ENCODE measurements at places on chromosomes 3 and 15. TPM values are rescaled to one million over a fixed set of nuclear protein-coding genes. Genes with fewer than 3 reads are reported as not detected.
A peak's percentile ranks its signal among the peaks of the same experiment; 100 is the strongest.

DNA sequence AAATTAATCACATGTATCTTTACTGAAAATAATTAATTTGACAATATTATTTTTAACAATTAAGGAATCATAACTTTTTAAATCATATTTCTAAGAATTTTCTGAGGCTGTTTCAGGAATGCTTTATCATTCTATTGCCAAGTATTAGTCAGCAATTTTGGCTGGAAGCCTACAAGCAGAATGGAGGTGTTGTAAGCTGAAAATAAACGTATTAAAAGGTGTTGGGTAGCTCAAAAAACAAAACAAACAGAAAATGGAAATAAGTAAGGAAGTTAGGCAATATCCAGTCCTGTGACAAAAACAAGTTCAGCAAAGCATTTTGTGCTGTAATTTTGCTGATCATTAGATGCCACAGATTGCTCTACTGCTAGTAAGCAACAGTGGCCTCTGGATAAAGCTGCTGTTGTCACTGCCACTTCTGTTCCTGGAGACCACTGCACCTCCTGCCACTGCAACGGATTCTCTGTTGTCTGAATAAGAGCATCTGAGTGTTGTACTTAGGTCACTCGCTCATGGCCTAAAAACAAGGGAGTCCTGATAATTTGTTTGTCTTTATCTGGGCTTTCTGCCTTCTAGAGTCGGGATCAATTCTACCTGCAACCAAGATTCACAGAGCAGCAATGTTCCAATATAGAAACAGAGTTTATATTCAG is 63.5 kb upstream of the SLITRK3 start:
- no peak for DNase-seq

DNA sequence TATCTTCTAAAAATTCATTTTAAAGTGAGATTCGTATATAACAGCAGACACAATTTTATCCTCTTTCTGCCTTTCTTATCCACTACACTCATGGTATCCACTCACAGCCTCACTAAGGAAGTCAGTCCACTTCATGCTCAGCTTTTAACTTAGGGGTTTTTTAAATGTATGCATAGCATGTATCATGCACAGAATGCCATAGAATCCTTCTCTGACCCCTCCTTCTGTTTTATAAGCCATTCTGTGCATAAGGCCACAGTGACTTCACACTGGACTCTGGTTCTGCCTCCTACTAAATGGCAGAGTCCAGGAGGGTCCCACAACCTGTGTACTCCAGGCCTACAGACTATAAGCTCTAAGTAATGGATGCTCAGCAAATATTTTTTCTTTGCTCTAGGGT is 129.2 kb downstream of the ATG7 start:
- no peak for DNase-seq

DNA sequence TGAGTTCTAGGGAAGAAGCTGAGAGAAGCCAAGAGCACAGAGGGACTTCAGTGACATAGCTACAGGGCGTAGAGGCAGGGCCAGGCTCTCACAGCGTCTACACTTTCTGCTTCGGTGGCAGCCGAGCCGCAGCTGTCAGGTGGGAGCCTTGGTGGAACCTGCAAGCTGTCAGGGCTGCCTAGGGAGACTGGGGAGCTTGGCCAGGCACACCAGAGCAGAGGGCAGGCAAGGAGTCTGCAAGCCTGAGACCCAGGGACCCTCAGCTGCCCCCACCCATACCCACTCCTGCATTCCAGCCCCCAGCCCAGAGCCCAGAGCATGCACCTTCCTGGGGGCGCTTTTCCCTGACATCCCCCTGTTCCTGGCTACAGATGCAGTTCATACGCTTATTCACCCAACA is 13.4 kb upstream of the KLF15 start:
- DNase-seq: no peak

DNA sequence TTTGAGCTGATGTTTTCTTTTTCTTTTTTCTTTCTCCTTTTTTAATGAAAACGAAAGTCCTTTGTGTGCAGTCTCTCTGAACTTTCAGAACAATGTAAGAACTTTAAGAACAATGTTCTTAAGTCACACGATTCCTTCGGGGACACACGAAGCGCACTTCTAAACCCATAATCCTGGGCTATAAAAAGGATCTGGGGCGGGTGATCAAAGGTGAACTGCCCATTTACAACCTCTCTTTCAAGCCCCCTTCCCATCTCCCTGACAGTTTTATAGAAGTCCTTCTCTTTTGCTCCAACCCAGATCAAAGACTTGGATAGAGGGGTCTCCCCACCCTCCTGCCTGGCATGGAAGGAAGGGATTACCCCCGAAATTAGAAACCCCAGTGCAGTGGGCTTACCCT is 126.8 kb downstream of the BDH1 start:
- DNase-seq: no peak

GRCh38 chr15:27175472-27176153 is 204.6 kb downstream of the GABRG3 start:
- DNase-seq: no peak

- DNase-seq: no peak
Observed at GRCh38 chr15:77312523-77312922, 107.4 kb downstream of the PEAK1 start.

DNA sequence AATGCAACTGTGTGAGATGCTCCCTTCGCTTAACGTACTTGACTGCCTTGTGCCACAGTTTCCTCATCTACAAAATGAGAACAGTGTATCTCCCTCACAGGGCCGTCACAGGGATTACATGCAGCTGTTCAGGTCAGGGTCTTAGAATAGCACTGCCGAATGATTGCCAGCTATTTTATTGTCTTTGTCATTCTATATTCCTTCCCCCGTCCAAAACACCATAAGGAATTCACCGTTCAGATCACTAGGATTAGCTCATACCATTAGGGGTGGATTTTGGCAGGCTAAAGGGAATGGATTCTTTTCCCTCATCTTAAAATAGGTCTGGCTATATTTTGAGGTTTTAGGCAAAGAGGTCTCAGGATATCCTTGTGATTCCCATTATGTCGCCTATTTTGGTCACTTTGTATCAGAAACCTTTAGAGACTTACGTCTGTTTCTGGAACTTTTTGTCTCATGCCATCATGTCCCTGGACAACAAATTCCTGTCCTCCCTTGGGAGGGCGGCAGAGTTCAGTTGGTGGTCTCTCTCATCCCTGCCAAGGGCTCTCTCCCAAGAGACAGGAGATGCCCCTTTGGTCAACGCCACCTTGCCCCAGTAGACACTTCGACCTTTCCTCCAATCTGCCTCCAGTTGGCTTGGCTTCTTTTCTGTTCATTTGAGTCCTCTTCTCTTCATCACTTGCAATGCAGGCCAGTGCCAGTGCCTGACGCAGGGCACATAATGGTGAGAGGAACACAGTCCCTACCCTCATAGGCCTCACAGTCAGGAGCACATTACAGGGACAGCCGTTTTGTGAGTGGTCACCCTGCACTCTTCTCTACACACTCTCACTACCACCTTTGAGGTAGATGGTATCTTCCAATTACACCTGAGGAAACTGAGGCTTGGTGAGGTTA is 171.6 kb upstream of the BHLHE40 start:
- no peak for DNase-seq

- DNase-seq: no peak
Observed at GRCh38 chr3:122283796-122284445, 41.1 kb upstream of the CSTA start.

DNA sequence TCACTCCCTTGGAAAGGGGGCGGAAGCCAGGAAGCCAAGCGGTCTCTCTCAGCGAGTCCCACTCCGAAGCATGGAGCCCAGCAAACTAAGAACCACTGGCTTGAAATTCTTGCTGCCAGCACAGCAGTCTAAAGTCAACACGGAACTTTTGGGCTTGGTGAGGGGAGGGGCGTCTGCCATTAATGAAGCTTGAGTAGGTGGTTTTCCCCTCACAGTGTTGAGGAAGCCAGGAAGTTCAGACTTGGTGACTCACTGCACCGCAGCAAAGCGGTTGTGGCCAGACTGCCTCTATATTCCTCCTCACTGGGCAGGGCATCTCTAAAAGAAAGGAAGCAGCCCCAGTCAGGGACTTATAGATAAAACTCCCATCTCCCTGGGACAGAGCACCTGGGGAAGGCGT is 665.4 kb upstream of the CBLB start:
- DNase-seq: peak; percentile 81

- DNase-seq: no peak
Observed at GRCh38 chr3:13822871-13823585, 56.8 kb downstream of the WNT7A start.

DNA sequence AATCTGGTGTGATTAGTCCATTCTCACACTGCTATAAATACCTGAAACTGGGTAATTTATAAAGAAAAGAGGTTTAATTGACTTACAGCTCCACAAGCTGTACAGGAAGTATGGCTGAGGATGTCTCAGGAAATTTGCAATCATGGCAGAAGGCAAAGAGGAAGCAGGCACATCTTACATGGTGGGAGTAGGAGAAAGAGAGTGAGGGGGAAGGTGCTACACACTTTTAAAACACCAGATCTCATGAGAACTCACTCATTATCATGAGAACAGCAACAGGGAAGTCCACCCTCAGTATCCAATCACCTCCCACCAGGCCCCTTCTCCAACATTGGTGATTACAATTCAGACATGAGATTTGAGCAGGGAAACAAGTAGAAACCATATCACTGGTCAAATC is 24.0 kb upstream of the ACP3 start:
- DNase-seq: no peak

GRCh38 chr15:96416934-96417759 is 86.6 kb downstream of the NR2F2 start:
- DNase-seq: peak; percentile 56

GRCh38 chr3:126961191-126961790 is 21.6 kb upstream of the PLXNA1 start:
- no peak for DNase-seq

DNA sequence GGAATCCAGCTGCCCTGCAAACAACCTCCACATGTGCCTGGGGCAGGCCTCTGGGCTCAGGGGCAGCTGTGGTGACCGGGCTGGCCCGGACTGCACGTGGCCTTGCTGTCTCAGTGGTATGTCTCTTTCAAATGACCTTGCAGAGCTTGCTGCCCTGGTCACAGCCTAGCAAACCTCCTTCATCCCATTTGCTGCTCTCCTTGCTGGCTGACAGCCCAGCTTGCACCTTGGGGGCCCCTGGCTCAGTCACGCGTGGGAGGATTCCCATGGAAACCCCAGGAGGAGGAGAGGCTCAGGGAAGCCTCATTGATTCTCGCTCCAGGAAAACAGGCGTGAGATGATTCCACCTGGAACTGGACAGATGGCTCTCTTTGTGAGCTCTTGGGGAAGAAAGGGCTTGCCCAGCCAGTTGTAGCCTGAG is 5.6 kb downstream of the SPSB4 start:
- no peak for DNase-seq

- no peak for DNase-seq
Observed at GRCh38 chr15:63623232-63623969, 26.2 kb downstream of the FBXL22 start.

GRCh38 chr3:126903521-126903920 is 79.4 kb upstream of the PLXNA1 start:
- DNase-seq: no peak

DNA sequence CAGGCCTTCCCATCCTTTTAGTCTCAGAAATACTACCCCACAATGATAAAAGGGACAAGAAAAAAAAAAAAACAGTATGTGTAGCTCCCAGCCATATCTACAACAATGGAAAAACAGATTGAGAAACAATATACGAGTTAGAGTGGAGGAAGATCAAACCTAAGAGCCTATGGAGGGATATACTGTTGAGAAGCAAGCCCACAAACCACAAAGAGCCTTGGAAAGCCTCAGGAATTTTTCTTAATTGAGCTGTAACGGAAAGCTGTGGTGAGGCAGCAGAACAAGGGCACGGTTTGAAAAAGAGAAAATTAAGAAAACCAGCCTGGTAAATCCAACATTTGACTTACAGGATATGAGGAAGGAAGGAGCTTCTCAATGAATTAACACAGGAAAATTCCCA is 21.4 kb downstream of the KPNA1 start:
- DNase-seq: no peak

GRCh38 chr15:25171111-25171811 is 216.5 kb downstream of the SNRPN start:
- peak; percentile 45 for DNase-seq

DNA sequence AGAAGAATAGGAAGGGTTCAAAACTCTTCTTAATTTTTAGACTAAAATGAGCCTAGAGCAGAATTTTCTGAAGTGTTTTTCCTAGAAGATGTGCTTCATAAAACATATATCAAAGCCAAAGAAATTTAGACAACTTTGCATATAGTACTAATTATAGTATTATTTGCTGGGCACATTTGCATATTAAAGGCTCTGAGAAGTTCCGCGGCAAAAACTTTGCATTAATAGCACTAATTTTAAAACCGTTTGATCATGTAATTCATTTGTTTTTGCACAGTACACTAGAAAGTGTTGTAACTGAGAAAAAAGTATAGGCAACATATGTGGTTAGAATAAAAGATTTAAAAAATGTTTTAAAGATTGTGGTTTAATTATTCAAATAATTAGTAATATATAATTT is 412.0 kb upstream of the NR2F2 start:
- DNase-seq: no peak

DNA sequence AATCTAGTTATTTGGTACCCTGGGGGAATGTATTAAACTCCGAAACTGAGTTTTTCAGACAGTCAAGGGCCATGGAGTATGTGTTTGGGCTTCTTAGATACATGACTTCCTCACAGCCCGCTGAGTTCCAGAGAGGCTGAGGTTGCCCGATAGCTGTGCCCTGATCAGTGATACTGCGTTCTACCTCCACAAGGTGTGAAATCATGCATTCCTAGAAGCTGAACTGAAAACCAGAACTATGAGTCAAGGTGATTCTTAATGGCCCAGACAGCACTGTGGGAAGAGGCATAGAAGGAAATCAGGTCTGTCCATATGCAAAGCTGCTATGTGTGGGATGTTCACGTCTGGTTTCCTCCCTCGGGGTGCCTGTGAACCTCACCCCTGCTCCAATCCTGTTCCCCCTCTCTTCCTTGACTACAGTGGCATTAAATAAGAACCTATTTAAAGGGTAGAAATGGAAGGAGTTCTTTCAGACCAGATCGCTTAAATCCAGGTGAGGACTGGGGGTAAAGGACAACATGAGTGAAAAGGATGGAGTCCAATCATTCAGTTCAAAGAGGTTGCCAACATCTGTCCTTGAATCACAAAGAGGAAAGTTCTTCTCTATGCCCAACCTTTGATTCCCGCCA is 74.3 kb downstream of the MYO1E start:
- peak; percentile 63 for DNase-seq

- no peak for DNase-seq
Observed at GRCh38 chr3:80097674-80098073, 329.9 kb upstream of the ROBO1 start.

- no peak for DNase-seq
Observed at GRCh38 chr3:133988631-133989161, 41.0 kb downstream of the SLCO2A1 start.

DNA sequence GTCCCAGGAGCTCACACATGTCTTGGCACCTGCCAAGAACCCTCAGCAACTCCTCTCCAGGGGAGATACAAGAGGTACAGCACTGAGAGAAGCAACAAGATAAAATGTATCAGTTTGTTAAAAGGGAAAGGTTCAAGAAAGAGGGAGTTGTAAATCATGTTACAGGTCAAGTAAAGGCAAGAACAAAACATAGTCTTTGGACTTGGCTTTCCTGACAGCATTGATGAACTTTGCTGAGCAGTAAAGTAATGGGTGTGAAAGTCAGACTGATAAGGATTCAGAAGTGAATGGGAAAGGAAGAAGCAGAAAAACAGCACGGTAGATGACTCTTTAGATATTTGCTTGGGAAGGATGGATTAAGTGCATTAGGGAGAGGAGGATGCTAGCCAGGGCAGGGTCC is 27.1 kb downstream of the MBNL1 start:
- DNase-seq: no peak

ISLR2 gene
- not detected for total RNA-seq

CLRN1 gene
- not detected for total RNA-seq

WNT7A gene
- total RNA-seq: not detected

ROBO2 gene
- not detected for total RNA-seq

FBXW12 gene
- total RNA-seq: 0.14 TPM

Data from activated CD4-positive, alpha-beta T cell treated with anti-CD3 and anti-CD28 coated beads, Interleukin-2, amount 10 ng/mL, durations not matched to agents 24 days and 14 days (primary cell).